Stimulated activated CD8-positive, alpha-beta memory T cell treated with anti-CD3 and anti-CD28 coated beads, Interleukin-4, amount 100 ng/mL, for 1 hour (primary cell): ENCODE measurements at places on chromosomes 4 and X.
A peak's percentile ranks its signal among the peaks of the same experiment; 100 is the strongest.

- no peak for DNase-seq
Observed at GRCh38 chrX:8430444-8430843, 34.2 kb upstream of the VCX3B start.

DNA sequence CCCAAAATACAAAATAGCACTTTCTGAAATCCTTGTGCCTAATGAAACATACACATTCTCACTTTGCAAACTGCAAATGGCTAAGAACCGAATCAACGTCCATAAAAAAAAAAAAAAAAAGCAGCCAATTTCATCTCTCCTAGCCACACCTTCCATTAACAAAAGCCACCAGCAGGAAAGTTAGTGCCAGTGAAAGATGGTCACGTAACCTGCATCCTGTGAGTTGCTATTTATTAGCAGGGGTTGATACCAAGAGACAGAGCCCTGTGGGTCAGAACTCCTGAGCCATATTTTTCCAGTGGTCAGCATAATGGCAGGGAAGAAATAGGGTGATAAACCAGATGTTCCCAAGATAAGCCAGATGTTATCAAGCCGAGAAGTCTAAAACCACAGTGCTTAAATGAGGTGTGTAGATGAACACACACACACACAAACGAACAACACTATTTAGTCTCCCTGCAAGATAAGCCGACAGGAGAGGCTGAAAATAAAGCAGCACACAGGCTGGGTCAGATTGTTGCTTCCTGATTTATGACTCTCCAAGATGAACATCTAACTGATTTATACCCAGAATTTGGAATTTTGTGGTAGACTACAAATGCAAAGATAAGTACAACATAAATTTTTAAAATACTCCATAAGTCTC is 11.5 kb downstream of the PPARGC1A start:
- DNase-seq = no peak

GRCh38 chr4:41561244-41561643 is 23.3 kb downstream of the LIMCH1 start:
- no peak for DNase-seq

DNA sequence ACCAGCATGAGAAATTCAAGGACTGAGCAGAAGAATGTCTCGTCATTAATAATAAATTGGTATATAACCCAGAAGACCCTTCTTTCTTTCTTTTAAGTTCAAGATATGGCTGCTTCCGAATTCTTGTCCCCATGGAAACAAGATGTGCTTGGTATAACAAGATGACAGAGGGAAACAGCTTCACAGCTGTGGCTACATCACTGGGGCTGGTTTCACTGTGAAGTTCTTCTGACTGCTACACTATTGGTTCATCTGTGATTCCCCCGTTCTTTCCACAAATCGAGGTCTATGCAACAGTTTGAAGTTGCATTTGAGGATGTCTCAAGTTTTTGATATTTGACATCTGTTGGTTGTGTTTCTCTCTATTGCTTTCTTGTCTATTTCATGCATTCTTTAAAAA is 12.3 kb upstream of the DTHD1 start:
- DNase-seq = no peak

DNA sequence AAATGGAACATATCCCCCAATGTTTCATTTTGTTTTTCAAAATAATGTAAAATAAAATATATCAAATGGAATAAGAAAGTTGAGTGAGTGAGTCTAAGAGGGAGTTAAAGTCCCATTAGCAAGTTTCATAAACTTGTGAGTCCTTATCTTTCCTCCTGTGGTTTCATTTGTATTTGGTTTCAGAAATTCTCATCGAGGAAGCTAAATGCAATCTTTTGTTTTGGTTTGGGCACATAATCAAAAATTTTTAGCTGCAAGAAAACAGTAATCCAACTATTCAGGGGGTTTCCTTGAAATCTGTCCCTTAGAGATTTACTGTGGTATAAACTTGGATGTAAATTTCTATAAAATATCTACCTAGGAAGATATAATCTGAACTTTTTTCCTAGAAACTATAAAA is 124.2 kb downstream of the CAMK2D start:
- DNase-seq = no peak

GRCh38 chr4:123889507-123889906 is 492.9 kb downstream of the SPRY1 start:
- no peak for DNase-seq

- DNase-seq = no peak
Observed at GRCh38 chrX:150352581-150352980, 10.5 kb upstream of the MAMLD1 start.

- DNase-seq = no peak
Observed at GRCh38 chr4:15754323-15754722, 23.8 kb upstream of the CD38 start.

- no peak for DNase-seq
Observed at GRCh38 chr4:188262464-188262863, 123.2 kb downstream of the TRIML1 start.

GRCh38 chr4:62835631-62836030 is 1573.6 kb downstream of the TECRL start:
- DNase-seq = no peak

- DNase-seq = no peak
Observed at GRCh38 chr4:6408263-6408662, 64.2 kb downstream of the PPP2R2C start.

- DNase-seq = no peak
Observed at GRCh38 chr4:151250706-151251105, 26.3 kb upstream of the PRSS48 start.

DNA sequence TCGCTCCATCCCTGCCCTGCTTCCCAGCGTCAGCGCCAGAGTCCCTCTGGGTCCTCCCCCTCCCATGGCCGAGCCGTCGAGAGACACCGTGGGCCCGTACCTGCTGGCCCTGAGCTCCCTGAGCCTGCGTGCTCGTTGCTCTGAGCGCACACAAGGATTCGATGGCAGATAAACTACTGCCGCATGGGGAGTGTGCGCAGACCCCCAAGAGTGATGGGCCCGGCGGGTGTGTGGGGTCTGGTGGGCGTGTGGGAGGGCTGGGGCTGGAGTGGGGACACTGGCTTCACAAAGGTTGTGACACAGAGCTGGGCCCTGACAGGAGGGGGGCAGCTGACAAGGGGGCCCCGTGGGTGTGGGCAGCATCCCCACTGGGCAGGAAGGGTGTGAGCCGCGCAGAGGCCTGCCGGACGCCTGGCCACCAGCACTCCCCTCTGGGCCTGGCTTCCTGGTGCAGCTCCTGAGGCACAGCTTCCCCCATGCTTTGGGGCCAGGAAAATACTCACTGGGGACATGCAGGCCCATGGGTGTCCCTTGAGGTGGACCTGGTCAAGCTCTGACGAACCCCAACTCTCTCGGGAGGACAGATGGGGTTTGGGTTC is 4.8 kb upstream of the RGS12 start:
- no peak for DNase-seq

DNA sequence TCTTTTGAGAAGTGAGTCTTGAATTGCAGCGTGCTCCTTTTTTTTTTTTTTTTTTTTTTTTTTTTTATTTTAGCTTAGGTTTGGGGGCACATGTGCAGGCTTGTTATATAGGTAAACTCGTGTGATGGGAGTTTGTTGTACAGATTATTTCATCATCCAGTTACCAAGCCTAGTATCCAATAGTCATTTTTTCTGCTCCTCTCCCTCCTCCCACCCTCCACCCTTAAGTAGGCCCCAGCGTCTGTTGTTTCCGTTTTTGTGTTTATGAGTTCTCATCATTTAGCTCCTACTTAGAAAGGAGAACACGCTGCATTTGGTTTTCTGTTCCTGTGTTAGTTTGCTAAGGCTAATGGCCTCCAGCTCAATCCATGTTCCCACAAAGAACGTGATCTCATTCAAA is 81.3 kb upstream of the TSPAN5 start:
- no peak for DNase-seq

DNA sequence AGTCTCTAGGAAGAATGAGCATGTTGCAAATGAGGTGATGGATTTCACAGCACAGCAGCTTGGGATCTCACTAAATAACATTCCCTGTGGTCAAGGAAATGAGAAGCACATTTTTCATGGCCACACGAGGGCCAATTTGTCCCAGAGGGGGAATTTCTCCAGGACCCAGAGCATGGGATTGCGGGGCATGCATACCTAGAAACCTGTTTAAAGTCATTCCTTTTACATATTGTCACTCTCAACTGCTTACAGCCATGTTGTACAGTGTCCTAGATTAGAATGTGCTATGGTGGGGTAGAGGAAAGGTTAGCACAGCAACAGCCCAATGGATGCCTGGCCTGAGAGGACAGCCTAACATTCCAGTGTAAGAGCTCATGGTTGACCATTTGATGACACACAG is 37.4 kb upstream of the NLGN4X start:
- no peak for DNase-seq

DNA sequence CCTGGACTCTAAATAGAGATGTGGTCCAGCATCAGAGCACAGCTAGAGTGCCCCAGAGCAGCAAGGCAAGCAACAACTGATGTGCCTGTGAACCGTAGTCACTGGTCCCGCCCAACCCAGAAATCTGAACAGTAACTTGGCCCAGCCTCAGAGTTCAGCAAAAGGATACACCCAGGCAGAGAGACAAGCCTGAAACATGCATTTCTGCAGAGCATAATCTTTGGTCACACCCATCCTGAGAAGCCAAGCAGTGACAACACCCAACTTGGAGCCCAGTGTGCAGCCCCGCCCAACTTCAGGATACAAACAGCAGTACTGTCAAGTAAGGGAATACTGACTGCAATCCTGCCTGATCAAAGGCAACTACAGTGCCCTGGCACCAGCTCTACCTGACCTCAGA is 78.9 kb downstream of the CCDC160 start:
- no peak for DNase-seq

DNA sequence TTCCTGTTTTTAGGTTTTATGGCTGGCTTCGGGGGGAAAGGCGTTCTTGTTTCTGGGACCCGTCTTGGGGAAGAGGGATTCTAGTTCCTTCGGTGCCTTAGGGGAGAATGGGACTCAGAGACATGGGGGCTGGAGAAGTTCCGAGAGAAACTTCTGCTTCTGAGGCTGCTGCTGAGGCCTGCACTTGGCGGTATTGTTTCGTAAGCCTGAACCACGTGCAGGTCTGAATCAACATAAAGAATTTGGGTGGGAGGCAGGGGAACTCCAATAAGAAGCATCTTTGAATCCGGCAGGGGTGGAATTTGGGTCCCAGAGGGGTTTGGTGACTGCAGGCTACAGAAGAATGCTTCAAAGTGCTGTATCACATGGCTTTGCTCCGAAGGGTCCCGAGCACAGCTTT is 15.1 kb downstream of the XG start:
- DNase-seq = no peak

- DNase-seq = no peak
Observed at GRCh38 chrX:16992445-16992844, 46.0 kb downstream of the REPS2 start.

- DNase-seq = no peak
Observed at GRCh38 chr4:2608291-2608690, 71.8 kb downstream of the FAM193A start.

DNA sequence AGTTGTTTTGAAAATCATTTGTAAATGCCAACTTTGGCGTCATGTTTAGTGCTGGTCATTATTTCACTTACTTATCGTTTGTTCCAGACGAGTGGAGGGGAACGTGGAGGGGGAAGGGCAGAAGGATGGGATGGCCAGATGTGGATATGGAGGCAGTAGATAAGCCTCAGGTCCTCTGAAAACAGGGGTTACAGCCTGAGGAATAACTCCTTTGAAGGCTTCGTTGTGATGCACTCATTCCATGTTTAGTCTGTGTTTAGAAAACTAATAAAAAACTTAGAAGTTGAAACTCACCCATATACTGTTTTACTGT is 1.1 kb downstream of the MOB1B start:
- no peak for DNase-seq

DNA sequence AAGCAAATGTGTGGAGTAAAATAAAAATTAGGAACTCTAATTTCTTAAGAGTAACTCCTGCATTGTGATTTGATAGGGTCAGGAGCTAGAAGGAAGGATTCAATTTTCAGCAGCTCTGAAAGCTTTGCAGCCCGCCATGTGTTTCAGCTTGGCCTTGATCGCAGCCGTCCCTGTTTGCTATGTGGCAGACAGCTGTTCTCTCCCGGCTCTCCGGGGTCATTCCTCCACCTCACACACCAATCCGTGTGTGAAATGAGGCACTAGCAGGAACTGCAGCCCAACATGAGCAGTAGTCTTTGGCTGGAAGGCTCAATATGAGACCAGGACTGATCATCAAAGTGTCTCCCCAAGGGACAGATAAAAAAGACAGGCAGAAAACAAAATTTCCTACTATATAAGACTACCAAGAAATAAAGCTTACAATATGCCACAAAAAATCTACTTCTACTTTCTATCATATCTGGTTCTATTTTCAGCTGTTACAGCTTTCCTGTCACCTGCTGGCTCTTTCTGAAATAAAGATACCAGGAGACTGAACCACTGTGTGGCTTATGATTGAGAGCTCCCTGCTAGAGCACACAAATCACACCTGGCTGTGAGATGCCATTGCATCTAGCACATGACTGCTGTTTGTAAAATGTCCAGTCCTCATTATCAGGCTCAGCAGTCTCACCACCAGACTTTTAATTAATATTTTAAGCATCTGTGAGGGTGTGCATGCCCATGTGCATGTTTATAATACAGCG is 44.1 kb upstream of the SEC24B start:
- DNase-seq = no peak

- peak; percentile 57 for DNase-seq
Observed at GRCh38 chr4:110193822-110194761, 4.3 kb downstream of the ELOVL6 start.

DNA sequence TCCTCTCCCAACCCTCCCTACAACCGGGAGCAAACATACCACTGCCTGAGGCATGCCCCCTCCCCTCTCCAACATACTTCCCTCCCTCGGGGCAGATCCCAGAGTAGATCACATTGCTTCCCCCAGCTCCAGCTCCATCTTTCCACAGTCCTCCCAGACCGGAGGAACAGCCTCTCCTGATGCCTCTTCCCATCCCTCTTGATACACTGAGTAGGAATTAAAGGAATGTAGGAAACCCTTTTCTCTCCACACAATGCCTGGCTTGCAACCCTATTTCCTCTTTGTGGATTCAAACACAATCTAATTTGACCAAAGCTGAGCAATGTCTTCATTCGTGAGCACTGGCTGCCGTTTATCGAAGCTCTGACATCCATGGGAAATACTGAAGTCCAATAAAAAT is 339.8 kb downstream of the BCOR start:
- no peak for DNase-seq

DNA sequence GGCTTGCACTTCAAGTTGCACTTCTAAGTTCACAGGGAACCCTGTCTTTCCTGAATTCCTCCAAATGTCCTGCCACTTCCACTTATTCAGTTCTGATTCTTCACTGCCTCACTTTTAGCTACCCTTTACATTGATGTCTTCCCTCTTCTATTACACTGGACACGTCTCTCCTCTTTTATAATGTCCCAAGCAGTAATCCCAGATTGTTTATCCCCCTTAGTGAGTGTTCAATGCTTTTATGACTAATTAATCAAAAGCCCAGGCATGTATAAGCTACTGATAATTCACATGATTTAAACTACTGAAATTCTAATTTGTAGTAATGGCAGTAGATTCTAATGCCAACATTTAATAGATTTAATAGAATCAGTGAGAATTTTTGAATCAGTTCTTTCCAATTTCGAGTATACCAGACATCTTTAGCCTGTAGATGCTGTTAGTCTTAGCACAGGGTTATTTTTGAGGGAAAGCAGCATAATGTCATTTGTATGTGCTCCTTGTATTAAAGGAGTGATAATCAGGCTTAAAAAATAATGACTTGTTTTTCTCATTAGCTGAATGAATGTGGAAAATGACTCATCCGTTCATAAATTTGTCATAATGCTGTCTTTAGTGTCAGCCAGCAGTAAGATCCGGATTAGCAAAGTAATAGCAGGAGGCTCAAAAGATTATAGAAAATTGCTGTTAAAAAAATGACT is 703.1 kb downstream of the CENPC start:
- no peak for DNase-seq

- no peak for DNase-seq
Observed at GRCh38 chr4:156111686-156112085, 158.0 kb upstream of the CTSO start.

- DNase-seq = no peak
Observed at GRCh38 chr4:182655340-182655739, 261.8 kb downstream of the DCTD start.
